ENCODE measurements at places on chromosomes 12 and 14. TPM values are rescaled to one million over a fixed set of nuclear protein-coding genes. Genes with fewer than 3 reads are reported as not detected.

TTC5 gene
- polyA plus RNA-seq: 23.0 TPM

ZNF740 gene
- 64.7 TPM for polyA plus RNA-seq

PCED1B gene
- 1.3 TPM for polyA plus RNA-seq

ESRRB gene
- polyA plus RNA-seq: 0.41 TPM

BICDL1 gene
- 3.5 TPM for polyA plus RNA-seq

NANOG gene
- polyA plus RNA-seq: 0.10 TPM

- no peak for DNase-seq
These were observed 594.2 kb downstream of the MED13L start for GRCh38 chr12:115683240-115683780.

- DNase-seq: no peak
These were observed 23.6 kb upstream of the PLEK2 start for GRCh38 chr14:67435603-67436002.

DNA sequence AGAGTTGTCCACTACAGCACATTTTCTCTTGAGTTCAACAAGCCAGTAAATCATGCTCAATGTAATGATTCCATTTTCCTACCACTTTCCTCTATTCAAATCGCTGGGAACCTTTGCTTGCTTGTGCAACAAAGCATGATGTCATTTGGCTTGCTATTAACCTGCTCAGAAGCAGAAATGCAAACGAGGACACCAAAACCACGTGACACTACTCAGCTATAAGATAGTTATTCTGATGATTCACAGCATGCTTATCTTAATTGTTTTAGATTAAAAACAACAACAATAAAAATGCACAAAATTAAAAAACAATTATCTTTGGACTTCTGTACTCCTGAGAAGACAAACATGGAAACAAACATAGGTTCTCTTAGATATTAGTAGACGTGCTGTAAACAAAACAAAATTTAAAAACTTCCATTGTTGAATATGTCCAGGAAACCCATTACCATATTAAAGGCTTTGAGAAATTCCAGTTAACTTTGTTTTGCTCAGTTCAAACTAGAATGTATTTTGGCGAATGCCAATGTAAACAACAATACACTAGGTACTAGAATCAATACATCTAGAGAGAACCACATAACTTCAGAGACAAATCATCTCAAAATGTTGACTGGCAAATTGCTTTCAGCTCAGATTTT, 77.5 kb upstream of the KRAS start:
- no peak for DNase-seq

DNA sequence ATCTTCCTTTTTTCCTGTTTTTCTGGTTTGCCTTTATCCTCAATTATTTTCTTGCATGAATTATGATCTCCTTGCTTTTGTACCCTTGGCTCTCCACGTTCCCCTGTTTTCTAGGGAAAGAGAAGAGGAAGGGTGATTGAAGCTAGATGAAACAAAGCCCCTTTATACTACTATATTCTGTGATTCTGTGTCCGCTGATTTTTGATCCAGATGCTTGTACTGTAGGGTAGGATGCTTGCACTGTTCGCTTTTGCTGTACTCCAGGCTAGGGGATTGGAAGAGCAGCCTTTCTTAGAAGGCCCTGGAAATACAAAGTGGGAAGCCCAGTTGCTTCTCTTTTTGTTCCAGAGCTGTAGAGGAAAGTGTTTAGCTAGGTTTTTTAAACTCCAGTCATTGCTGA, 35.1 kb upstream of the KLHDC2 start:
- DNase-seq: no peak

GRCh38 chr14:38828183-38828827, 274.7 kb downstream of the SEC23A start:
- DNase-seq: no peak

DNA sequence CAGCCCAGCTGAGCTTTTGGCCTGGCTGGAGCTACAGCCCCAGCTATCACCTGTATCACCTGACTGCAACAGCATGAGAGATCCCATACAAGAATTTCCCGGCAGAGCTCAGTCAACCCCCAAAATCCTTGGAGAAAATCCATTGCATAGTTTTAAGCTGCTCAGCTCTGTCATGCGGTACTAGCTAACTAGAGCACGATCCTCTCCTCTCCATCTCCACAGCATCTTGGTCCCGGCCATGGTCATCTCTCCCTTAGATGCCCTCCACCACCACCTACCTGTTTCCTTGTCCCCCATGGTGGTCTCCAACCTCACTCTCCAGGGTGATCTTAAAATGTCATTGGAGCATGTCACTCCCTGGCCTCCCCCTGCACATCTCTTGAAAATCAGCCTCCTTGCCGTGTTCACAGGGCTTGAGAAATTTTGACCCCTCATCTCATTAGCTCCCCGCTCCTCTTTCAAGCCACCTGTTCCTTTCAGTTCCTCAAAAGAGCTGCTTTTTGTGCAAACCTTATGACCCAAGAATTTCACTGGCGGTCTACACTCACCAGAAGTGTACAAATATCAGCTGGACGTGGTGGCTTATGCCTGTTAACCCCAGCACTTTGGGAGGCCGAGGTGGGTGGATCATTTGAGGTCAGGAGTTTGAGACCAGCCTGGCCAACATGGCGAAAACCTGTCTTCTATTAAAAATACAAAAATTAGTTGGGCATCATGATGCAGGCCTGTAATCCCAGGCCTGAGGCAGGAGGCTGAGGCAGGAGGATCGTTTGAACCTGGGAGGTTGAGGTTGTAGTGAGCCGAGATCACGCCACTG, 8.1 kb upstream of the CLMN start:
- DNase-seq: no peak

DNA sequence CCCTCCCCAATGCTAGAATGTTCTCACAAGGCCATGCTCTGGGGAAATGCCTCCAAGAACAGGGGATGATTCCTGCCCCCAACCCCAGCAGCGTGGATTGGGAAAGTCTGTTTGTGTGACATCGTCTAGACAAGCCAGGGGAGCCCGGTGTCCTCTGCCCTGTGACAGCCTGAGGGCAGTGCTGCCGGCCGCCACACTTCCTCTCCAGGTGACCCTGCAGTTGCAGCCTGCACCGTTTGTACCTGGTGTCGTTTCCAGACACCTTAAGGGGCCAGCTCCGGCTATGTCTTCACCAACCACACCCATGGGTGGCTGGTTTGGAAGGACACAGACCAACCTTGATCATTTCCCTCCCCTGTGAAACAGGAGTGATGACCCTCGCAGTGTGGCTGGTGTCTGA, 372.6 kb downstream of the BCL11B start:
- no peak for DNase-seq

GRCh38 chr12:62668782-62669181, 202.2 kb downstream of the MON2 start:
- DNase-seq: no peak

DNA sequence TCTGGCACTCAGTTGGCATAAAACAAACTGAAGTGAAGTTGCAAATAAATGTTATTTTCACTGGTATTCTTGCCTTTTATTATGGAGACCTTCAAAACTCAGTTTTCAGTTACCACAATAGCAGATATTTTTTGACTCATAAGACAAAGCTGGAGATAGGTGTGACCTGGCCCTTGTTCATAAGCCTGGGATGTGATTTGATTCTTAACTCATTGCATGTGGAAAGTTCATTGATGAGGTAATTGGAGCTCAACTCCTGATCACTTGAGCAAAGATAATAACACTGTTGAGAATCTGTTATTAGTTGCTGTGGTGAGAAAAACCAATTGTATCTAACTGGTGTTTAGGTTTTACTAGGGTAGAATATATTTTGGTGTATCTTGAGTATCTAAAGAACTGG, 105.1 kb downstream of the AEBP2 start:
- DNase-seq: no peak

DNA sequence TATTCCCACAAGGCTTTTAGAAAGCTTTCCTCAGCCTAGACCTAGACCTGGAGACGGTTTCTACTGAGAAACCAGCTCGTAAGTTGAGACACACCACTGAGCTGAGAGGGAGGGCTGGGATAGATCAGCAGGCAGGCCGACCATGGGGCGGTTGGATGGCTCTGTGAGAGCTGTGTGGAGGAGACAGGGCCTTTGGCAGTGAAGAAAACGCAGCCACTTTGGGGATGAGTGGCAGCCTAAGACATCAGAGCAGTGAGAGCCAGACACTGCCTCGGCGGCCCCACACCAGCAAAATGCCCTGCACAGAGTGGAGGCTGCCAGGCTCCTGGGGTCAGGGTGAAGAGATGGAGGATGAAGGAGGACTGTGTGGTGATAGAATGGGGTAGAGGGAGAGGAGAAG, 46.0 kb downstream of the CACNA2D4 start:
- DNase-seq: no peak

DNA sequence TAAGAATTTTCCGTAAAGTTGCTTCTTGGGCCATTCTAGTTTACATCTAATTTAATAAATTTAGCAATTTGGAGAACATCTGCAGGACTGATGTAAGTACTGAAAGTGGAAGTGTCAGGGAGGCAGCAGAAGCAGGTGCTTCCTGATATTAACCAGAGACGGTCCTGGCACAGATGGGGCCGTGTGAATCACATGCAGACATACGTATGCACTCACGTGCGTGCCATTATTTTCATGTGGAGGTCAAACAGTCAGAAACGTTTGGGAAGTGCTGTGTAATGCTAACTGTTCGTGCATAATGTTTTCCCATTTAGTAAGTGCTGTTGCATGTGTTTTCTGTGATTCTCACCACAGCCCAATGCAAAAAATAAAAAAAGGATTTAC, 87.8 kb upstream of the DYNC1H1 start:
- DNase-seq: peak; percentile 16

DNA sequence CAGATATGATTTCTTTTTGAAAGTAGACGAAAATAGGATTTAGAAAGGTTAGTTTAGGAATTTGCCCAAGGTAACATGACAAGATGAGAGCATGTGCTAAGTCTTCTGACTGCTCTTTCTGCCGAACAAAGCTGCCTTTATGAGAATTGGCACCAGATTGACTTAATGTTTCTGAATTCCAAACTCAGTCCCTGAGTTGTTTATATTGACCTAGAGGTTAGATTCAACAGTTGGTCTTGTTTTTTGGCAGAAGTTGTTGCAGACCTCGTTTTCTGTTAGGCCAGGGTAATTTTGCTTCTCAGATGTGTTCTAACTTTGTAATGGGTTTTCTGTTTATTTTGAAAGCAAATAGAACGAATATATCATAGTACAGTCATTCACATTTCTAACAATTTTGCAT, 61.5 kb upstream of the LRTM2 start:
- peak; percentile 44 for DNase-seq
